HT-29 (cell line): ENCODE measurements at places on chromosomes 11 and 22.

- DNase-seq: no peak
These were observed 11.1 kb downstream of the HPS5 start for GRCh38 chr11:18310800-18311340.

GRCh38 chr22:50119768-50120251 lies 30.0 kb downstream of the MOV10L1 start:
- no peak for DNase-seq

GRCh38 chr22:19811211-19811621 lies 43.5 kb downstream of the GNB1L start:
- DNase-seq: no peak

DNA sequence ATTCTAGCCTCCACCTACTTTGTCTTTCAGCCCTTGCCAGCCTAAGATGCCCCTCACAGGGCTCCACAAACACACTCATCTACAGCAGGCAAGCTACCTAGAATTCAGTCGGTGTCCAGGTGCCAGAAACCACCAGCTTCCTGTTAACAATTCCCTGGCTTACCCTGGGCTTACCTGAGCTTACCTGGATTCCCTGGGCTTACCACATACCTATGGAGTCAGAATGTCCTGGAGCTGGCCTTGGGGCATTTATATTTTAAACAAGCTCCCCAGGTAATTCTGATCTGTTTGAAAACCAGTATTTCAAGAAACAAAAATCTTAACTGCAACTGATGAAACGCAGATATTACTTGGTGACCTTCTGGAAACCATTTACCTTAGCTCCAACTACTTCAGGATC lies 123.6 kb downstream of the SLC1A2 start:
- no peak for DNase-seq

DNA sequence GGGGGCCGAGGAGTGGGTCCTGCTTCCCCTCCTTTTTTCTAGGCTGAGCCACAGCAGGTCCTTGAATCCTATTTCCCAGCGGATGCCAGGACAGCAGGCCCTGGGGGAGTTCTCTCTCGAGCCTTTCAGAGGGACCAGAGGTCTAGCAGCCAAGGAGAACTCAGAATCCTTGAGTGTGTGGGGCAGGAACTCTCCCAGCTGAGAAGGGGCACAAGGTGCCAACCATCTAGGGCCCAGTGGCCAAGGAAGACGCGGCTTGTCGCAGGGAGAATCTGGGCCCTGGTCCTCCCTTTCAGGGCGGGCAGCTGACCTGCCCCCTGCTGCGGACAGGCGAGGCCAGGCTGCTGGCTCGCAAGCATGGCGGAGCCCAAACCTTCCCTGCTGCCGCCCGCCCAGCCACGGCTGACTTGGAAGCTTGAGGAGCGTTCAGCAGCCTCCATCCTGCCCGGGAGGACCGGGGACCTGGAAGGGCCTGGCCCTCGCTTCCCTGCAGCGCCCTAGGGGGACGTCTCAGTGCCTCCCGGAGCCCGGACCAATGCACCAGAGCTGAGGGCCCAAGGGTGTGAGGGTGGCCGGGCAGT lies 972 bp upstream of the TSSC4 start:
- no peak for DNase-seq
